ENCODE measurements at places on chromosomes 5 and 9.

GRCh38 chr5:159342840-159343239 lies 12.6 kb upstream of the IL12B start:
- DNase-seq = no peak

GRCh38 chr5:142322747-142323479 lies 1.9 kb downstream of the SPRY4 start:
- DNase-seq = no peak

DNA sequence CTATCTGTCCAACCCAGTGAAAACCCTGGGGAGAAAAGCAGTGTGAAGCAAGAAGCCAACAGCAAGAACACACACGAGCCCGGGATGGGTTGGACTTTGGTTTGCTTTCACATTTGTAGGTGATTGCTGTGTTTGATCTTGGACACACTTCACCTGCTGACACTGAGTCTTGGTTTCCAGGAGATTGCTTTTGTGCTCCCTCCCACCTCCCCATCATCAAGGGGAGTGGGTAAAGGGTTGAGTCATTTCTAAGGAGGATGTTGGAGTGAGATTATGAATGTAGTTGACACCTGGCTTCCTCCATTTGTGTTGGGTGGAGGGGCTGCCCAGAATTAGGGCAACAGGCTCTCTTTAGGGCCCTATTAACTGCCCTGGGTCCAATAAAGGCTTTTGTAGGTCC lies 37.5 kb downstream of the ANKDD1B start:
- DNase-seq = no peak

- DNase-seq = no peak
Observed at GRCh38 chr9:96487949-96488348, 38.0 kb downstream of the HABP4 start.

- no peak for DNase-seq
Observed at GRCh38 chr5:173881811-173882575, 6.2 kb upstream of the CPEB4 start.

GRCh38 chr5:59840200-59840601 lies 53.3 kb downstream of the PDE4D start:
- no peak for DNase-seq

GRCh38 chr9:121115466-121115865 lies 40.7 kb downstream of the CNTRL start:
- DNase-seq = no peak

DNA sequence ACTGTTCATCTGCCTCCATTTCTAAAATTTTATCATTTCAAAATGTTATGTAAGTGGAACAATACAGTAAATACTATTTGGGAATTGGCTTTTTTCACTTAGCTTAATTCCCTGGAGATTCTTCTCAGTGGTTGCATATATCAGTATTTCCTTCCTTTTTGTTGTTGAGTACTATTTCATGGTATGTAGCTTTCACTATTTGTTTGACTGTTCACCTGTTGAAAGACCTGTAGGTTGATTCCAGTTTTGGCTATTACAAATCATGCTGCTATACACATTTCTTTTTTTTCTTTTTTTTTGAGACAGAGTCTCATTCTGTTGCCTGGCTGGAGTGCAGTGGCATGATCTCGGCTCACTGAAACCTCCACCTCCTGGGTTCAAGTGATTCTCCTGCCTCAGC lies 33.0 kb upstream of the PWWP2A start:
- DNase-seq = no peak

GRCh38 chr9:29160763-29161353 lies 1587.6 kb upstream of the C9orf72 start:
- DNase-seq = no peak

DNA sequence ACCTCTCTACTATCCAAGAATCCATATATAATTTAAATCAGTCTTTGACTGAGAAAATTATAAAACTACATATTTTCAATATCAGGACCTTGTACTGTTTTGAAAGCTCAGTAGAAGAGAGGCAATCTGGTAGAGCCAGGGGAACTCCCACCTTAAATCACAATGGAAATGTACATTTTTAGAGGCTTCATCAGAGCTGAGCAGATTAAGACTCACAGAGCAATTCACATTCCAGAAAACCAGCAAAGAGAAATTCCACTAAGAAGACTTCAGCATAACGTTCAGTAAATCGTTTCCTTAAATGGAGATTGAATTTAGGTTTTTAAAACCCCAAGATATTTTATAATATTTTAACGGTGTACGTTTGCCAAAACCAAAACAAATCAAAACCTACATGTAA lies 227.8 kb upstream of the TRPM3 start:
- no peak for DNase-seq

DNA sequence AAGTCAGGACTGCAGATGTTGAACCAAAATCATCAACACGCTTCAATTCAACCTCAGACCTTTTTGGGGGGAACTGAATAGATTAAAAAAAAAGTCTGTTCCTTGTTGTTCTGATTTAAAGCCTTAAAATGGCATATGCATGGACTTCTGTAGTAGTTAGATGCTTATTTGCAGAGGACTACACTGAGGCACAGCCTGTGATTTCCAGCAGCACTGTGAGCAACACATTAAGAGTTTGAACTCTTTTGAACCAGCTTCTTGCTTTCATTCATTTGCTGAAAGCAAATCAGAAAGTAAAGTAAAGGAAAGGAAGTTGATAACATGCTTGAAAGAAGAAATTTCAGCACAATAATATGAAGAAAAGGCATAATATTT lies 60.7 kb upstream of the DMAC1 start:
- no peak for DNase-seq

GRCh38 chr9:95073042-95073607 lies 244.4 kb downstream of the FANCC start:
- DNase-seq = no peak

DNA sequence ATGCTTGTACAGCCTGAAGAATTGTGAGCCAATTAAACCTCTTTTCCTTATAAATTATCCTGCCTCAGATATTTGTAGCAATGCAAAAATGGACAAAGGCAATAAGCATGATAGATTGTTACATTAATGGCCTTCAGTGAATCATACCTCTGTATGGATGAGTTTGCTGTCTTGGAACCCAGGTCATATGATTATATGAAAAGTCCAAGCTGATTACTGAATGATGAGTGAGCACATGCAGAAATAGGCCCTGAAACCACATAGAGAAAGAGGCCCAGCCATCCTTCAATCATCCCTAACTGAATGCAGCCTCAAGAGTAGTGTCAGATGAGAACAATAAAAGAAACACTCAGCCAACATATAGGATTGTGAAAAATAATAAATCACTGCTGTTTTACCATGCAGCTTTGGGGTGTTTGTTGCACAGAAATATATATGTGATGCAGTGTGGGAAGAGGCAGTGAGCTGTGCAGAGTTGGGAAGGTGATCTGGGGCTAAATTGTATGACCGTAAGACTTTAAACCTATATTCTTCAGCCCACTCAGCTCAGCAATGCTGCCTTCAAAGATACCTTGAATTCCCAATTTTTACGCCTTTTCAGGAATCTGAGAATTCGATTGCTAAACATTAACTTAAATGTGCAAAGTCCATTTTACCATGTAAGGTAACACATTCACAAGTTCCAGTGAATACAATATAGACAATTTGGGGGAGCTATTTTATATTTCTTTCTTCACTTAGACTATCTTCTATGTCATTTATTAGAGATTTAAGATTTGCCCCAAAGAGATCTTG lies 36.3 kb upstream of the SHISAL2B start:
- no peak for DNase-seq

DNA sequence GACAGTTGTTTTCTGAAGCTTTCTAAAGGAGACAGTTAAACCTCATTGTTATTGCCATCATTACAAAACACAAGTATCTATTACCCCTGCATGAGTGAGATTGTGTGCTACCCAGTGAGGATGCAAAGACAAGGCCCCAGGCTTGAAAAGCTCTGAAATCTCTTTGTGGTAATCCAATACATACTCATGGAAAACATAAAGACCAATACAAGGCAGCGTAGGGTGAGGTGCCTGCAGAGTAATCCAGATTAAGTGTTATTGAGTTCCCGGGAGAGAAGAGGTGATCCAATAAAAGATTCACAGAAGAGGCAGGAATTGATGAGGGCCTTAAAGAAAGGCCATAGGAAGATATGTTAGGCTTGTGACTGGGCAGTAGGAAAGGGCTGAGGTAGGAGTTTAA lies 150.1 kb downstream of the MEF2C start:
- no peak for DNase-seq

DNA sequence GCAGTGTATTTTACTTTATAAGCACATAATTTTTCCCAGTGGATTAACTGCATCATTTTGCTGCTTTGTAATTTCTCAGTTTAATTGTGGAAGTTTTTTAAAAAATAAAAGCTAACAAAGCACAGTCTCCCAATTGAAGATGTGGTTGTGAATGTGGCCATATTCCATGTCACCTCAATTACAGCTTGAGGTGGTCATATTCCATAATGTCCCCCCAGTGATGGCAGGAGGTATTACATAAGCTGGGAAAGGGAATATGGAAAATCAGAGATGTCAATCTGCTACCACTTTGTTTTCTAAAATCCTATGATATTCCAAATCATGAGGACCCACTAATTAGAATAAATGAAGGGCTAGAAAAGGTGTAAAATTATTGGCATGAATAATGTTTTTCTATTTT lies 1672.0 kb upstream of the CDH9 start:
- DNase-seq = no peak

DNA sequence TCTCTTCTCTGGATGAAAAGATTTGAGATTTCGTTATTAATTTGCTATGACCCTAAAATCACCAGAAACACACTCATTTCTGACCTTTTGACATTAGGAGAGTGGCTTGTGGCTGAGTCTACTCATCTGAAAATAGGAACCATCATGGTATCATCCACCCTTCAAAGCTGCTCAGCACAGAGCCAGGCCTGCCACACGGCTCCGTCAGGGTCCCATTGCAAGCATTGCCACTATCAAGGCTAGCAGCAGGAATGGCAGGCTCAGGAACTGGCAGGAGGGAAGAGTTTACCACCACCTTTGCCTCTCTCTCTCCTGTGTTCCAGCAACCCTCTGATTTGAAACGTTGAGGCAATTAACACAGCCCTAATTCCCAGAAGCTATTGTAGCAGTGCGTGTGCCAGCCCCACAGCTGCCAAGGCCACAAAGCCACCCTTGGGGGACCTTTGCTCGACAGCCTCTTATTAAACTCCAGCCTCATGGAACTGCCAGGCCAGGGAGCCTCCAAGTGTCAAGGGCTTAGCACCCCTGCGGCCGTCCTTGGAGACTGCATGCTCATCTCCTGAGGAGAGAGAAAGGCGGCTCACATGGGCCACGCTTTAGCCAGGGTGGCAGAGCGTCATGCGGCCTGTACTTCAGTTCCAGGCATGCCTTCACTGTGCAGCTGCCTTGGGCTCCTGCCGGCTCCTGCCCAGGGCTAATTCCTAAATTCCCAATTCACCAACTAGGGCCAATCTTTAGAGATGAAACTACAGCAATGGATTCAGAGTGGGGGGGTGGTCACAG lies 145.9 kb downstream of the ROR2 start:
- no peak for DNase-seq

- no peak for DNase-seq
Observed at GRCh38 chr9:95182854-95183563, 134.5 kb downstream of the FANCC start.

All from NCI-H187 (cell line).